T-helper 17 cell (primary cell): ENCODE measurements at places on chromosomes 4 and X.

DNA sequence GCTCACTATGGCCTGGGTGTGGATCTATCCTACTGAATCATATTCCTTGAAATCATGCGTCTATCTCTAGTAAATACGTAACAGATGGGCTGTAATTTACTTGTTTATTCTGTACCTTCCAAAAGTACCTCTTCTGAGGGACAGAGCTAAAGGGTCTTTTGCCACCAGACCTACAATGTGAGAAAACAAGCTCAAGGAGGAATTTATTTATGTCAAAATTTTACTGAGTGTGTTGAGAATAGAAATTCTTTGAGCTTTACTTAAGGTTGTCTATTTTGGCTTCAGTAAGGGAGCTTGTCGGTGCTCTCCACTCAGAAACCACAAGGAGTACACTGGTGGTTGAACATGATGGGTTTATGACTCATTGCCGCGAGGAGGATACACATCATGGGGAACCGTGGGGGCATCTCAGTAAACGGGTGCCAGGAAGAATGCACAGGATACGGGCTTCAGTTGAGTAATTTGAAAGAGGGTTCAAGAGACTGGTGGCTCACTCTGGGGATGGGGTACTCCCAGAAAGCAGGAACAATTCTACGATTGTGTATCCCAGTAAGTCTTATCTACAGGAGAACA, 3.0 kb downstream of the ANK2 start:
- no peak for DNase-seq

DNA sequence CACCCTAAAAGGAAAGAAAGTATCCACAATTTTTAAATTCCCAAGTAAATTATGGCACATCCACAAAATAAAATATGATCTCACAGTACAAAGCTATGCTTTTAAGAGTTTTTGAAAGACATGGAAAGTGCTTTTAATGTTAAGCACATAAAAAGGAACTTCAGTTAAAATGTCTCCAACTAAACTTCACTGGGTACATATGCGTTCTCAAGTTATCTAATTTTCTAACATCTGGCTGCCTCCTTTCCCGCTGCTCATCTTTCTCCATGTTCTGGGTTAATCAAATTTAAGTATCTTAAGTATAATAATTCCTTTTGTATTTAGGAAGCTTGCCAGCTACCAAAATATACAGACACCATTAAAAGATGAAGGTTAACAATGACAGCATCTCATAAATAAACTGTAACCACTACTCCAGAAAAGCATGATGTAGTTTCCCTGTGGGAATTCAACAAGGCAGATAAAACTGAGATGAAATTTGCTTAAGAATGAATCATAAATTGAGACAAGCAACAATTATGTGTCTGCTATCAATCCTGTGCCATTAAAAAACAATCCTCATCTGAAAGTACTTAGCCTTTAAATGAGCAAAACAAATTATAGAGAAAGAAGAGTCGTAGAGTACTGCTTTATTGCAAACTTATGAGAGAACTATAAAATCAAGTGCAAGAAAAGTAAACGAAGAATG, 25.1 kb downstream of the PRSS12 start:
- DNase-seq: no peak

DNA sequence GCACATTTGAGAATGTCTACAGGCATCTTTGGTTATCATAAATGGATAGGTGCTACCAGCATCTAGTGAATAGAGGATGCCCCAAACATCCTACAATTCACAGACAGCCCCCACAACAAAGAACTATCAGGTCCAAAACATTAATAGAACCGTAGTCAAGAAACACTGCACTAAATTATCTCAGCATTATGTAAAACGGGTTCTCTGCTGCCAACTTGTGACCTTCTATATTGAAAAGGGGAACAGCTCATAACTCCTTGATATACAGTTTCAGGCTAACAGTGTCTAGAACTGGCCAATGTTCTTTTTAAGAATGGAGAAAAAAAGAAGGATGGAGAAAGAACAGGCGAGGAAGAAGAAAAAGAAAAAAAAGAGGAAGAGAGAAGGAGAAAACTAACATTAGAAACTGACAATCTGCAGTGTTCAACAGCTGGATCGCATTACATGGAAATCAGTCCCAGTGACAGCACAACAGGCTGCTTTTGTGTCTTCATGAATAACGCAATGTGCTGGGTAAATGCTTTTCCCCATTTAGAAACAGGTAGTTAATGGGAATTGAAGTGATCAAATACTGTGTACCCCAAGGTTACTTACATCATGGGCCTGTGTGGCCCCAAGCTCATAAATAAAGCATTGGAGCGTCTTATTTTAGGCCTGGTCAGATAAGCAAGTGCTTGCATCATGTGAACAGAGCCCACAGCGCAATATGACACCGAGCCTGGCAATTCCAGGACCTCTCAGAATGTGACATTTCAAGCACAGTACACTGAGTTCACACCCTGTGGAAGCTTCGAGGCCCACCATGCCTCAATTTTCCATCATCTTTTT, 339.5 kb downstream of the DHX15 start:
- DNase-seq: no peak

GRCh38 chr4:83890231-83890630, 354.3 kb downstream of the GPAT3 start:
- DNase-seq: no peak

DNA sequence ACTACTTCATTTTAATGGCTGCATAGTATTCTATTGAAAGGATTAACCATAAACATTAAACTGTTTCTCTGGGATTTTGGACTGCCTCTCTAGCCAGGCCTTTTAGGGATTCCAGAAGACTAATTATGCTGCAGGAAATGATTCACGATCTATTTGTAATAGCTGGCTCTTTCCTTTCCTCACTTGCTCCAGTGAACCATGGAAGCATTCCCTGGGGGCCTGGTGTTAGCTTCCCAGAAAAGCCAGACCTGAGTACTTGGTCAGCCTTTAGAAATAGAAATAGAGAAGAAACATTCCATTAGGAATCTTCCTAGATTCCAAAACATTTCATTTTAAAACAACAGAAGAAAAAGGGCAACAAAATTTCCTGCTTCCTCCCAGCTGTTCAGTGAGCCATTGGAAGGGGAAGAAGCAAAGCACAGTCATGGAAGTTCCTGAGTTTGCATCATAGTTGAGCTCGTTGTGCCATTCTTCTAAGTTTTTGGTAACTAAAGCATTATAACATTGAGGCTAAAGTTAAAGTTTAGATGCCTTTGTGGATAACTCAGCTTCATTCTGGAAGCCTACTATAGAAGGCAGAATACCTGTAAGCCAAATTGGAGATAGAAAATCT, 83.5 kb downstream of the NPNT start:
- no peak for DNase-seq

- DNase-seq: no peak
Measured at GRCh38 chr4:153018031-153018430, 81.9 kb downstream of the FHDC1 start.

DNA sequence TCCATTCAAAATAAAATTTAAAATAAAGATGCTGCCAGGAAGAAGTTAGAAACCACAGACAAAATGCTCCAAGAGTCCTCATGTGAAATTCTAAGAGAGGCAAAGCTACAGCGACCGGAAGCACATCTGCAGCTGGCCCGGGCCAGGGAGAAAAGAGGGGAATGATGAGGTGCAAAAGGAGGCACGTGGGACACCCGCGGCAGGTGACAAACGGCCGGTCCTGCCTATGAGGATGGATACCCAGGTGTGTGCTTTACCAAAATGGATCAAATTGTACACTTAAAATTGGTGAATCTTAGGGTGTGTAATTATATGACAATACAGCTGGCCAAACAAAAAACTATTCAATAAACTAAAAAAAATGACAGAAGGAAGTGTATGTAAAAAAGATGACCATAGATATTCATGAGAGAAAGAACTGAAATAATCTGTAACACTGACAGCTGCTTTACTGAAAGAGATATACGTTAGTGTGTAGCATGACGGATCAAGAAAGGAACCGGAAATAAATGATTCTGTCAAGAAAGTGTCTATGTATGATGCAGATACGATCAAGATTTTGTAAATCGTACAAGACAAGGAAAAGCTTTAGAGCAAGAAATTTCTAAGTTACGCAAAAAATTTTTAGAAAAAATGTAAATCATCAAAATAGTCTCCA, 29.5 kb downstream of the PPP2R3B start:
- DNase-seq: no peak

DNA sequence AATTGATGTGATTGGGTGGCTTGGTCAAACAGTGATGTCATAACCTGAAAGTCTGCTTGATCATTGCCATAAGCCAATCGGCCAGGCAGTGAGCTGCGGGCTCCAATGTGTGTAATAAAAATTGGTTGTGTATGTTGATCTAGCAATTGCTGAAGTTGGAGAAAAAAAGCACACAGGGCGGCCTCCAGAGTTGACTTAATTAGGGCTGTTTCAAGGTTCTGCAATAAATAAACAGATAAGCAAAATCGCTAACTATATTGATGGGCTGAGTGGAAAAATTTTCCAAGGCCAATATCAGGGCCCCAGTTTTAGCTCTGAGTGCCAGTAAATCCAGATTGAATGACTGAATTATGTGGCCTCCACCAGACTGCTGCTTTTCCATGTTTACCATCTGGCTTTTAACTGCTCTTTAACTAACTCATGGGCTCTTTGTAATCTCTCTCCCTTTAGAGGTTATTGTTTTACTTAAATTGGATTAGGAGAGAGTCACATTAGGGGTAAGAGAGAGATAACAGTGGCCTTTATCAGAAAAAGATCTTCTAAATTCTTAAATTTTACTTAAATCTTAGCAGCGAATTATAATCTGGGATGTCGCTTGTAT, 160.6 kb upstream of the WDFY3 start:
- no peak for DNase-seq

GRCh38 chr4:142443469-142443868, 402.6 kb downstream of the INPP4B start:
- no peak for DNase-seq
